ENCODE measurements at places on chromosomes 4 and X. TPM values are rescaled to one million over a fixed set of nuclear protein-coding genes. Genes with fewer than 3 reads are reported as not detected.

DNA sequence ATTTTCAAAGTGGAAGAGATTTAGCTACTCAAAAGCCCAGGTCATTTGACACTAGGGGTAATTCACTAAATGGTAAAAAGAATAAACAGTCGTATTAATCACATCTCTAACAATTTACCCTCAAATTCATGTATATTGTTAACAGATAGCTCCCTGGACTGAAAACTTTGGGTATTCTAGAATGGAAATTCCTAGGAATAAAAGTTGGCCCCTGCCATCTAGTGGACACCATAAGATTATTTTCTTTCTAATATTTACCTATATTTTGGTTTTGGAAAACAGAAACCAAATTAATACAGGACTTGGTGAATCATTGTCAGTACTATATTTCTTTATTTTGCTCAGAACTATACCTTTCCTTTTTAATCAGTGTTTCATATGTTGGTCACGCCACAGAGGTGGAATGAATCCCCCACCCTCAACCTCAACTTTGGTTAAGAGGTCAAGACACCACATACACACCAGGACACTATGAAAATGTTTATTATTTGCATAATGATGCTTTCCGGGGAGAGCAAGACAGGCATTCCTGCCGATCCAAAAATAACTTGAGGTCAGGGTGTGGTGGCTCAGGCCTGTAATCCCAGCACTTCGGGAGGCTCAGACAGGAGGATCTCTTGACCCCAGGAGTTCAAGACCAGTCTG, 96.2 kb upstream of the APOOL start:
- DNase-seq, result no peak

The FTSJ1 gene
- 34.1 TPM for polyA plus RNA-seq

The TLR3 gene
- 13.8 TPM for polyA plus RNA-seq

GRCh38 chr4:150447356-150447755, 134.6 kb upstream of the MAB21L2 start:
- DNase-seq, result no peak

- DNase-seq, result no peak
Measured at GRCh38 chr4:31220921-31221320, 500.8 kb downstream of the PCDH7 start.

GRCh38 chr4:48228949-48229348, 40.7 kb downstream of the TEC start:
- no peak for DNase-seq

GRCh38 chrX:153395613-153396319, 5.4 kb downstream of the PNMA6E start:
- no peak for DNase-seq

DNA sequence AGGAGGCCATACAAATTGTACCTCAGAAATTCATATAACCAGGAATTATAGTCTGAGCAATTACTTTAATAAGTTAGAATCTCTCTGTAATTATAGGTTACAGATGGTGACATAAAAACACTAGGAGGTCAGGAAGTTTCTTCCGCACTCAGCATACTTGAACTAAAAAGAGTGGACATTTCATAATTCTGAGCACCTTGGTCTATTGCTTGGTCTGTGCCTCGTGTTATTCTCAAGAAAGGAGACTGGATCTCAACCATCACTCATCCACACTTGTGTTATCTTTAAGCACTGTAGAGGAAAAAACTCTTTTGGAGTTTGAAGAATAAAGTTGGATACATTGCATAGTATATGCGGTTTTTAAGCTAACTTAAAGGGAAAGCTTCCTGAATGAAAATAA, 91.1 kb downstream of the SYNPO2 start:
- no peak for DNase-seq

The NAA11 gene
- polyA plus RNA-seq, result not detected

- DNase-seq, result peak; percentile 29
Measured at GRCh38 chr4:152278505-152279233, 257.2 kb downstream of the FBXW7 start.

DNA sequence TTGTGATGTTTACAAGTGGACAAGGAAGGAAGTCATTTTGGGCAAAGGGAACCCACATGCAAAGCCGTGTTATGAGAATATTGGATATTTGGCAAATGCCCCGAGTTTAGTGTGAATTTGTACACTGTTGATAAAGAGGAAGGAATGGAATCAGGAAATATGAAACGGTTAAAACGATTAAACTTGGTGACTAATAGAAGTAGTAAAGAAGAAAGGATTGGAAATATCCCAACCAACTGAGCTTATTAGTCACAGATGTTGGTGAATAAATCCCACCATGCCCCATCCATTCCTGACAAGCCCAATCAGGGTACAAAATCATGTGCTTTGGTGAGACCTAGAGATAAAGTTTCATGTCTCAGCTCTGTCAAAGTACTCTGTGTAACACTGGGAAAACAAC, 22.0 kb downstream of the ARHGAP24 start:
- no peak for DNase-seq

DNA sequence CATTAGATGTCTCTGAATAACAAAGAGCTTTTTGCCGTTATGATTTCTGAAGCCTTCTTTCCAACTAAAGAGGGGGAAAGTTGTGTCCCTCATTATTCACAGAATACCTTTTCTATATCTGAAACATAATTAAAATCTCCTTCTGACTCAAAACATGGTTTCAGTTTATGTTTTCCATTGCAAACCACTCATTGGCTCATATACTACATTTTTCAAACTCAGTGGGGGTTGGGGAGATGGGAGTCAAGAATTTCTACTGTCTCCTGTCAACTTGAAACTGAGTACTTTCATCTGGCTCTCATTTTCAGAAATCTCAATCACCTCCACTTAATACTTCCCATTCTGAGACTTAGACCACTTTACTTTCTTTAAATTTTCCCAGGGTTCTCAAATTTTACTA, 1839.5 kb upstream of the PCDH10 start:
- no peak for DNase-seq

The ALB gene
- 2.2 TPM for polyA plus RNA-seq

DNA sequence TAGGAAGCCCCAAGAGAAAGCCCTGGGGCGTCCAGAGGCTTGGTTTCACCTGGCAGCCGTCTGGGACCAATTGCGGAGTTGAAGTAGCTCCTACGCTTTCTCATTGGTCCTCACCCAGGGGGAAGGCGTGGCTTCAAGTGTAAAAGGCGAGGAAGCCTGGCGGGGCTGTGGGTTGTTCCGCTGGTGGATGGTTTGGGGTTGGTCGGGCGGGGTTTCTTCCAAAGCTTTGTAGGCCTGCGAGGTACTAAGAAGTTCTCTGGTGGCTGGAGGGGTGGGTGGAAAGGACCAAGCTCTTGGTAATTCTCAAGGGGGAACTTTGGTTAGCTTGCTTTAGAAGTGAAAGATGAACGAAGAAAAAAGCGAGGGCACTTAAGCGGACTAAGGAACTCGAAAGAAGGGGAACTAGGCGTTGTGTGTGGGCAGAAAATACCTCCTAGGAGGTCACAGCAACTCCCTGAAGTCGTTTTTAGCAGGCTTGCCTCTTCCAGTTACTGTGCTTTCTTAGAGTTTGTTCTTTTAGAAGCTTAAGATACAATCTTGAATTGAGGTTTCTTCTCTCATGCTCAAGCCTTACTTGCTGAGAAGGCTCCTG, 36.6 kb downstream of the CCNG2 start:
- DNase-seq, result no peak

DNA sequence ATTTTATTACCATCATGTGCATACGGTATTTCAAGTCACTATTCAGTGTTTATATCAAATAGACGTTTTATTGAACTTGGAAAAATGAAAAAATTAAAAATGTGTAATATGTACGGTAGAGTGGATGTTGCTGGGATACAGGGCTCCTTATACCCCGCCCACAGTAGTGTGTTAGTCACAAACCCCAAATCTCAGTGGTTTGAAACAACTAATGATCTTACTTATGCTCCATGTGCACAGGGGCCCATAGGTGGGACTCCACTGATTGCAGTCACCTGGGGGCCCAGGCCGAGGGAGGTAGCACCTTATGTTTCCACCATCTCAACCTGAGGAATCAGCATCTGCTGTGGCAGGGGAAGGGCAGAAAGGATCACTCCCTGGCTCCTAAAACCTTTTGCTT, 18.1 kb downstream of the LSM6 start:
- DNase-seq, result no peak

- no peak for DNase-seq
Measured at GRCh38 chr4:177051473-177052060, 258.1 kb upstream of the NEIL3 start.

The RIPPLY1 gene
- 2.5 TPM for polyA plus RNA-seq

The WNK3 gene
- polyA plus RNA-seq, result 2.7 TPM

- no peak for DNase-seq
Measured at GRCh38 chrX:123803331-123803983, 56.4 kb upstream of the XIAP start.

DNA sequence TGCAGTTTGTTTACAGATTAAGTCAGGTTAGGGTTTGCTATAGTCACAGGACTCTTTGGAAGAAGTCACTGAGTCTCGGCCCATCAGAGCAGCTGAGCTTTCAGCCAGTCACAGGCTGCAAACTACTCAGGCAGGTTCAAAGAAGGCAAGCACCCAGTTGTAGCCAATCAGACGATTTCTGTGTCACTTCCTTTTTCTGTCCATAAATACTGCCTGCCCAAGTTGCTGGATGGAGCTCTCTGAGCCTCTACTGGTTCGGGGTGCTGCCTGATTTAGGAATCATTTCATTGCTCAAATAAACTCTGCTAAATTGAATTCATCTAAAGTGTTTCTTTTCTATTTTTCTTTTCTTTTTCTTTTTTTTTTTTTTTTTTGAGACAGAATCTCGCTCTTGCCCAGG, 7.3 kb upstream of the SH3BP2 start:
- DNase-seq, result no peak

- DNase-seq, result no peak
Measured at GRCh38 chrX:56788717-56789122, 59.7 kb downstream of the NBDY start.

The HPSE gene
- 0.90 TPM for polyA plus RNA-seq

DNA sequence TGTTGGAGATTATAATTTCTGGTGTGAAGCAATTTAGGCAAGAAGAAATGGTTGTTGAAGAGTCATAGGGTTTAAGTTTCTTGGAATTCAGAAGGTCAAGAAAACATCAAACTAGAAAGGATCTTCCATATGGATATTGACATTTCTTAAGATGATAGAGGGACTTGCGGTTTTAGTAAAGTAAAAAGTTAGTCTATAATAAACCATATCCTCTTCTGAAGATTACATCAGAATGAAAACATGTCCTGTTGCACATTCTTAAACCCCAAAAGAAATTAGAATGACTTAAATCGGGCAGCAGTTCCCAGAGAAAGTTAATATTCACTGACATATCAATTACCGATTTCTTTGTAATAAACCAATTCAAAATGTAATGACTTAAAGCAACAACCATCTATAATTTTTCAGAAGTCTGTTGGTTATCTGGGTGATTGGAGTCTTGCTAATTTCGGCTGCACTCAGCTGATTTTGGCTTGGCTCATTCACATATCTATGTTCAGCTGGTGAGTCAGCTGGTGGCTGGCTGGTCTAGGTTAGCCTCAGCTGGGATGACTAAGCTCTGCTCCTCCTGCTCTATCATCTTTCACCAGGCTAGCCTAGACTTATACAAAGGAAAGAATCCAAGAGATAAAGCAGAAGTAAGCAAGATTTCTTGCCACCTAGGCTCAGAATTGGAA, 24.4 kb upstream of the DYNLT3 start:
- no peak for DNase-seq

- no peak for DNase-seq
Measured at GRCh38 chrX:125204681-125205132, 115.0 kb upstream of the TEX13C start.

GRCh38 chrX:68261060-68261672, 172.1 kb downstream of the OPHN1 start:
- no peak for DNase-seq

The NPNT gene
- polyA plus RNA-seq, result 185 TPM

DNA sequence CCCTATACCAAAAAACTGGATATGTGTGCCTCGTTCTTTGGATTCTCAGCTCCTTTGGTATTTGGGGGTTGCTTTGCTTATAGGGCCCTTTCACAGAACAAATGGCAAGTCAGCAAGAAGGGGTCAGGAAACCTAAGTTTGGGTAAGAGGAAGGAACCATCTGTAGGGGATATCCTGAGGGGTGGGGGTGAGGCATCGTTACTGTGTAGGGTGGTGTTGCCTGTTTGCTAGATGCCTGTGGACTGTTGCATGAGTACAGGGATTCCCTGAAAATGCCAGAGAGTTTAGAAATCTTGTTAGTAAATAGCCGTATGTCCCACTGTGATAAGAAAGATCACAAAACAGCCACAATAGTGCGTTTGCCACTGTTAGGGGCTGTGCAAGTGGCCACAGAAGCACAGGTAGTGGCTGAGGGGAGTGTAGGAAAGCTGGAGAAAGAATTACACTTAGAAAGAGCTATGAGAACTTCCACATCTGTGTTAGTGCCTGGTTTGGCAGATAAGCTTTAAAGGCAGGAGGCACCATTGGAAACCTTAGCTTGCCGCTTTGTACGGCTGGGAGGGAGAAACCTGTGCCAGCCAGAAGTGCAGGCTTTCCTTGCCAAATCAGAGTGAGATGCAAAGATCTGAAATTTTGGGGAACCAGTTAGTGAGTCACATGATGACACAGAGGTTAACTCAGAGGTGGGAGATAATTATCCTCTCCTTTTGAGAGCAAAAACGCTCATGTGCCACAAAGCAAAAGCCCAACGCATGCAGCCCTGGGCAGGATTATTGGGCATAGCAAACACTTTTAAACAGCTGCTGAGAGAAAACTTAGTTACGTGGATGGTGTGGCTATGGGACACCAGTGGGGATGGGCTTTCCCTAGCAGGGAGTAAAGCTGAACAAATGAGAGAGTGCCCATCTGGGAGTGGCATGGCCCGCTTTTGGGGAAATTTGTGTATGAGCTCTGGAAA, 343.7 kb downstream of the ARAP2 start:
- no peak for DNase-seq

The LGI2 gene
- 21.6 TPM for polyA plus RNA-seq

The UGT2B10 gene
- polyA plus RNA-seq, result 0.15 TPM

GRCh38 chr4:176308441-176308840, 11.3 kb upstream of the SPCS3 start:
- DNase-seq, result no peak

- no peak for DNase-seq
Measured at GRCh38 chr4:172858731-172859230, 309.8 kb upstream of the GALNT7 start.

GRCh38 chrX:152642931-152643564, 5.4 kb downstream of the GABRQ start:
- no peak for DNase-seq

DNA sequence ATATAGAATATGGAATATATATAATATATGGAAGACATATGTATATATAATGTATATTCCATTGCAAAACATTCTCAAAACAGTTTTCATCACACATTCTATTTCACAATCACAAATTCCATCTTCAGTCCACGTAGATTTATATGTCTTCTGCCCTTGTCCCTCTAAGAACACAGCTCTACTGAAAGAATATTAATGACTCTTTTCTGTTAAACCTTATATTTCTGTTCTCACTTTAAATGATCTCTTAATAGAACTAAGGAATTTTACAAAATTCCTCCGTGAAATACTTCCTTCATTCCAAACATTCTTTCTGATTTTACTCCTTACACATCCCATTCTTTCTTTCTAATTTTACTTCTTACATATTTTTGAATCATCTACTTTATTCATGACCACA, 1043.1 kb upstream of the PABPC4L start:
- DNase-seq, result no peak

The PAGE2 gene
- polyA plus RNA-seq, result not detected

Measured in left renal pelvis (tissue), 4 donors.